ENCODE measurements at places on chromosomes 6 and 20.

DNA sequence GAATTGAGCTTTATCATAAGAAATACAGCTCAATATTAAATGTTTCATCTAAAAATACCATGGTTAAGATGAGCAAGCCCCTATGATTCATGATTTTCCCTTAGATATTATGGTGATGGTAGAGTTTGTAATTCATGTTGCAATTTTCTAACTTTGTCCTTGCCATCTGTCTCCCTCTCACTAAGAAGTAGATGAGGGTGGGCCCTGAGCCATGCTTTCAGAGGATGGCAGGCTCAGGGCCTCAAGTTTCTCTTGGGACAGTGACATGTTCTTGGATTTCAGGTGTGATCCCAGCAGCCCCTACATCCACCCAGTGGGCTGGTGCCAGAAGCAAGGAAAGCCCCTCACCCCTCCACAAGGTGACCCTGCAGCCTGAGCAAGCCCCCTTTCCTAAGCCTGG, 25.6 kb downstream of the L3MBTL1 start:
- DNase-seq, result no peak

- DNase-seq, result no peak
These were observed 85.6 kb upstream of the PTPRK start for GRCh38 chr6:128605961-128606360.

- DNase-seq, result no peak
These were observed 244.6 kb downstream of the HAO1 start for GRCh38 chr20:7695635-7696034.

- no peak for DNase-seq
These were observed 11.0 kb upstream of the FOXO3 start for GRCh38 chr6:108549741-108550140.

GRCh38 chr6:149752600-149753373, 3.2 kb downstream of the PCMT1 start:
- no peak for DNase-seq

Measured in MM.1S (cell line).